Hepatic stellate cell (primary cell): ENCODE measurements at places on chromosomes 3 and 15.

DNA sequence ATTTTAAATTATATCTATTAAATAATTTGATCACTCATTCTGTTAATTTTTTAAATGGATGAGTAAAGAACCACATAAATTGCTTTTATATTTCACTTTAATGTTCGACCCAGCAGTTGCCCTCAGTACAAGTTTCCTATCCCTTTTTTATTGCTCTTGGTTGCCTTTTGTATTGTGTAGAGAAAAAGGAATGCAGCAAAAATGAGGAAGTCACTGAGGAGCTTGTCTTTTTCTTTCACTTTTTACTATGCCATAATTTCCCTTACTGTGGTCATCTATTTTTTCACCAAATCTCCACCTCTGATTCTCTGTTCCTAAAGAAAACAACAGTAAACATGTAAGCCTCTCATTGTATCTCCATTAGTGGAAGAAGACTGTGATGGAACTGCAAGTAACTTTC lies 122.7 kb downstream of the B3GALNT1 start:
- no peak for DNase-seq

- no peak for DNase-seq
Observed at GRCh38 chr15:39399600-39399999, 181.3 kb upstream of the THBS1 start.

DNA sequence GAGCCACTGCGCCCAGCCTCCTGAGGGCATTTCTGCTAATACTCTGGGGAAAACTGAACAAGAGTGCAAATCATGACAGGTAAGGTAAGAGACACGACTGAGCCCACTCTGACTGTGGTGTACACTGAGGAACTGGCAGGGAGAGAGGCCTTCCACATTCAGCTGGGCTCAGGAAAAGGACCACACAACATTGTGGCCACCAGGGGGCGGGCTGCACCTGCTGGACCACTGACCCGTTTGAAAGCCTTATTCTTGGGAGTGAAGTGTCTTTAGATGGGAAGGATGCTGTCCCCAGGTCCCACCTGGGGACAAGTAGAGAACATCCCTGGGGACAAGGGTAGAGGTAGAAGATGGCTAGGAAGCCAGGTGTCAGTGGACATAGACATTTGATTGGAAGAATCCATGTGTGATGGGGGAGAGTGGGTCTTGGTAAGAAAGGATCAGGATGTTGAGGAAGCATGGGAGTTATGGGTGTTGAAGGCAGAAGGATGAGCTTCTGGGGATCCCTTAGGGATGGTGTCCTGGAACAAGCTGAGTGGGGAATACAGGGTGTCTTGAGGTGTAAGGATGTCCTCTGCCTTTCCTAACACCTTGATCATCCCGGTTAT lies 6.2 kb upstream of the CTDSPL start:
- peak; percentile 65 for DNase-seq

DNA sequence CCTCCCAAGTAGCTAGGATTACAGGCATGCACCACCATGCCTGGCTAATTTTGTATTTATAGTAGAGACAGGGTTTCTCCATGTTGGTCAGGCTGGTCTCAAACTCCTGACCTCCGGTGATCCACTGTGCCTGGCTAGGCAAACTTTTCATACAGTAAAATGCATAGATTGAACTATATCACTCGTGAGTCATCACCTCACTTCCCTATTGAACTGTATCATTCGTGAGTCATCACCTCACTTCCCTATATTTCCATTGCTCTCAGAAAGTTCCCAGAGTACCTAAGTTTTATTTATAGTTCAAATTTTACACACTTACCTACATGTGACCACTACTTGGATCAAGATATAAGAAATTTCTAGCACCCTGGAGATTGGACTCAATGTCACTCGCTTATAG lies 73.6 kb upstream of the ACAD9 start:
- DNase-seq, result no peak

GRCh38 chr3:130609166-130609979 lies 92.4 kb downstream of the COL6A6 start:
- DNase-seq, result no peak

DNA sequence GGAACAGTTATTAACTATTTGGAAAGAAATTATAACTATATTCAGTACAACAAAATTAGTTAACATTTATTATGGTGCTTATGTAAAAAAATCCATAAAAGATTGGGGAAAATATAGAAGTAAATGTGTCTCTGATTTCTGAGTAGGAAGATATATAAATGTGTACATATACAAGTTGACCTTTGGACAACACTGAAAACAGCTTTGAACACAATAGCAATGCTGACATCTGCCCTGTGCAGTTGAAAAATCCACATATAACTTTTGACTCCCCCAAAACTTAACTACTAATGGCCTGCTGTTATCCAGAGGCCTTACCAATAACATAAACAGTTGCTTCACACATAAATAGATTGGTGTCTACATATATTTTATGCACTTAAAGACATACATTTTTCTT lies 12.3 kb downstream of the TIMMDC1 start:
- DNase-seq, result no peak

- no peak for DNase-seq
Observed at GRCh38 chr15:60373327-60373726, 24.5 kb downstream of the ANXA2 start.

- DNase-seq, result no peak
Observed at GRCh38 chr15:60485365-60486055, 6.6 kb upstream of the ICE2 start.

DNA sequence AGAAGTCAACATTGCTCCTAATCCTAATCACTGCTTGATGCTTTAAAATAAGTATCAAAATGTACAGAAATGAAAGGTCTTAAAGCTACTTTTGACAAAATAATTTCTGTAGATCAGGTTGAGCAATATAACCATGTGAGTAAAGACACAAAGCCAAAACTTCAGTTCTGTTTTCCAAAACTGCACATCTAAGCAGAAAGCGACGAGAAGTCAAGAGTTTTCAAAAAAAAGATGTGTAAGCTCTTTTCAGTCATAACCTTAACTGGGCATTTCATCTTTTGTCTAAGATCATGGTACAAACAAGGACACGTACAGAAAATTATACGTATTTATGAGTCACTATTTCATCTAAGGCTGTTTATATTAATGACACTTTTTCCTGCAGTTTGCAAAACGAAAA lies 608.8 kb downstream of the FOXP1 start:
- DNase-seq, result no peak

DNA sequence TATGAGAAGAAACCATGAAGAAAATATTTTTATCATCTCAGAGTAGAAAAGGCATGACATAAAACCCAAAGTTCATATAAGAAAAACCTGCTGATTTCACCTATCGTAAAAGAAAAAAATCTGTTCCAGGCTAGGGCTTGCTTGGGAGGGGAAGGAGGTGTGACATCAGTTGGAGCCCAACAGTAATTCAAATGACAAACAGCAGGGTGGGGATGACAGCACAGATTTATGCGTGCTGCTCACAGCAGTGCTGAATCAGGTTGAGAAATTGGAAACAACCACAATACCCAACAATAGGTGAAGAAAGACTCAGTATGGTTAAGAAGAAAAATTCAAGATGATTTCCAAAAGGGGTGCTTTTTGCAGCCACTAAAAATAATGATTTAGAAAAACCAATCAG lies 172.4 kb downstream of the PDE8A start:
- DNase-seq, result no peak

DNA sequence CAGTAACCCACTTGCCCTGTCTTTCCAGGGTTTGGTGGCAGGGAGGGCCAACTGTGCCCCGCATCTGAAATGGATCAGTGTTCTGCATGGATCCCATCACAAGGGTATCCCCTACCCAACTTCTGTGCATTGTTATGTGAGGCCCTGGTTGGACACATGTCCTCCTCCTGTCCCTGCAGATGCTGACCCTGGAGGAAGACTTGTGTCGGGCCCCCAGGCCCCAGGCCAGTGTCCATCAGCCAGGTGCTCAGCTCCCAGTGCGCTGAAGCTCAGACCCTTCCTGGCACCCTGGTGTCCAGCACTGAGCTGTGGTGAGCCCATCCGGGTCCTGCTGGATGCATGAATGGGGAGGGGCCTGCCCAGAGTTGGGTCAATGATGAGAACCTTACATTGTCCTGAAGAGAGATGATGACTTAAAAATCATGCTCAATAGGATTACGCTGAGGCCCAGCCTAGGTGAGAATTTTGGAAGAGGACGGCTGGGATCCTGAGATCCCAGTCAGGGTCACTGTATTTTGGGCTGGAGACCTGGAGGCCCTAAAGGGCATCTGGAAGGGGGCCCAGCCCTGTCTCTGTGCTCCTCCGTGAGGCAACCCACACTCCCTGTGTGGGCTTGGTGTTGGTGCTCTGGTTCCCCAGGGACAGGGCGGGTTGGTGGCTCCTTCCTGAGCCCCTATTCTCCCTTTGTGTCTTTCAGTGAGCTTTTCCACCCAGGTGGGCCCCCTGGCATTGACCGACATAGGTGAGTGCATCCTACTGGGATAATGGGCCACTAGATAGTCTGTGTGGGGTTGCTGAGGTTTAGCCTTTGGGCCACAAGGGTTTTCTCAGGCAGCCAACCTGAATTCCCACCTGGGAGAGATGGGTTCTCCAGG lies 199.1 kb downstream of the UBE3A start:
- no peak for DNase-seq

DNA sequence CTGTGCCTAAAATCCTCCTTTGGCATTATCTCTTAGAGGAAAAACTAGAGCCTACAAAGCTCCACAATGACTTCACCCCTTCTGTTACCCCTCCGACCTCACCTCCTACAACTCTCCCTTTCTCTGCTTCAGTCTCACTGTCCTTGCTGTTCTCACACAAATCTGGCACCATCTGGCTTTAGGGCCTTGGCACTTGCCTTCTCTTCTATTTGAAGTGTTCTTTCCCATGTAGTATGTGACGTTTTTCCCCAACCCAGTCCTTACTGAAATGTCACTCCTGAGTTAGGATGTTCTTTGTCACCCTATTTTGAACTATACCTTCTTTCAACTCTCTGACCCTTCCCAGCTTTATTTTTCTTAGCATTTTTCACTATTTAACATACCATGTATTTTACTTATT lies 8.7 kb downstream of the STX19 start:
- DNase-seq, result no peak

DNA sequence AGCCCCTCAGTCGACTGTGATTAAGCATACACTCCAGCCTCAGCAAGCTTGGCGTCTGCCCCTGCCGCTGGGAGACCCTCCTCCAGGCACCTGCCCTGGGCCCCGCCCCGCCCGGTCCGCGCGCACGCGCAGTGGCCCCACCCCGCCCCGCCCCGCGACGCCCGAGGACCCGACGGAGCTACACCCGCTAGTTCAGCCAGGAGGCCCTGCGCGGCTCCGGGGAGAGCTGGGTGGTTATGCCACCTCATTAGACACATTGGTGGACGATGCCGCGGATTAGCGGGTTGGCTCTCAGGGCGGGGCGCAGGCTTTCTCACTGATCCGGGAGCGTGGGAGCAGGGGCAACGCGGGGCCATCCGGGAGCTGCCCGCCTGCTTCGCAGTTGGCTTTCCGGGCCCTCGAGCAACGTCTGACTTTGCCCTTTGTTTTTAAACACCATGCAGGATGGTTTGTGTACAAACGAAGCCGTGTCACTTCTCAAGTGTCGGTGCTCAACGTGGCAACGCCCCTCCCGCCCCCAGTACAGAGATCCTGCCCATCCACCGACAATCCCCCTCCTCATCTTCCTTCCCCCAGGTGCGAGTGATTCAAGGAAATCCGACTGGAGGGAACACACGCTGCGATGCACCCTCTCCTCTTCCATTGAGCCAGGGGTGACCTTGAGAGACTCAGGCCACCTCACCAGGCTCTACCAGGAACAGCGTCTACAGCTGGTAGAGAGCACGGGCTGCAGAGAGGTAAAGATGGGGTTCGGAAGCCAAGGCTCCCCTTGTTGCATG lies 109.3 kb downstream of the SHQ1 start:
- DNase-seq, result peak; percentile 44

DNA sequence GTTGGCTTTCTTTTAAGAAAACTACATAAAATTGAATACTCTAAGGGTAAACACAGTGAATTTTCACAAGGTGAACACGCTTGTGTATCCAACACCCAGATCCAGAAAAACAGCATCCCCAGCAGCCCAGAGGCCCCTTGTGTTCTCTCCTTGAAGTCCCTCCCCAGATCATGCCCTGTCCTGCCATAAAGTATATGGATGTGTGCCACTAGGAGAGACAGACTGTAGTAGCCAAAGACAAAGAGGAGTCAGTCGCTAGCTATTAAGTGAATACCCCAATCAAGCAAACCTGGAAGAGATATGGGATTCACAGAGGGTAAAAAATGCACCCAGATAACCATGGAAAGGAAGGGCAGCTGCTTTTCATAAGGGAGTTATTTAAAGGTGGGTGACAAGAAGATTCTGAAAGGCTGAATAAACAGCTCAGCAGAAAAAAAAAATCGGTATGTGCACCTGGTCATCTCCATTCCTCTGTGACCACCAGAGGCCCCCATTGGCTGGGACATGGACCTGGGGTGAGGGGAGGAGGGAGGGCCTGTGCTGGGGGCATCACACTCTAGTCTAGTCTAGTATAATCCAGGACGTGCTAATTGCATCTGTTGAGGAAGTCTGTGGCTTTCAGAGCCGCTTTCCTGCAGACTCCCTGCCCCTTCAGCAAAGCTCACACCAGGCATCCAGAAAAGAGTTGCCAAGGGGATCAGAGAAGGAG lies 167.3 kb upstream of the NDN start:
- no peak for DNase-seq

DNA sequence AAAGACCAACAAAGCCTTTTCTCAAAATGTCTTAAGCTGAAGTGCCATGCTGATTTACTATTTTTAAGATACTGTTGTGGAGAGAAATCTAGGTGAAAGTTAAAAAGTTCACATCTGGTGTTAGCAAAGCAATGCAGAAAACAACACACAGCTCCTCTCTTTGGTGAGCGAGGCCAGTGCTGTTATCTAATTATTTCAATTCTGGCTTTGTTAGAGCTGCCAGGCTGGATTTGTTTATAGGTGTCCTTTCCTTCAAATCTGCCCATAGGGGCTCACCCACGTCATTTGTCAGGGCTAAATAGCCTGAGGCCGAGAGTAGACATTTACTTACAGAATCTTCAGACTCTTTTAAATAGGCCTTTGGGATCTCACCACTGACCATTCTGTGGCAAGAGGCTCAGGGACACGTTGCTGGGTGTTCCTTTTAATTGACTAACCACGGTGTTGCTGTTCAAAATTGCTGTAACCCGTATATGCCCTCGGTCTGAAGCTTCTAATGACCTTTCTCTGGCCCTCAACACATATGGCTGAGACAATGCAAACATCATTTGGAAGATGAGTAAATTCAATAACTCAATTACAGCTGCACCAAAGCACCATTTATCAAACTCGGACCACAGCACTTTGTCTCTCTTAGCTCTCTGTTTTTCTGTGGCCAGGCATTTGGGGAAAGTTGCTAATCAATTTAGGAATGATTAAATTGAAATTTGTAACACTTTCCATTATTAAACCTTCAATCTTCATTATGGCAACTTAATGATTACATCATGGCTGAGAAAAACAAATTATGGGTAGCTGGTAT lies 152.6 kb downstream of the PDZRN3 start:
- no peak for DNase-seq

GRCh38 chr3:72177075-72178050 lies 392.4 kb upstream of the PROK2 start:
- DNase-seq, result peak; percentile 37

- no peak for DNase-seq
Observed at GRCh38 chr15:67900621-67901147, 60.8 kb upstream of the RNU6-1 start.

DNA sequence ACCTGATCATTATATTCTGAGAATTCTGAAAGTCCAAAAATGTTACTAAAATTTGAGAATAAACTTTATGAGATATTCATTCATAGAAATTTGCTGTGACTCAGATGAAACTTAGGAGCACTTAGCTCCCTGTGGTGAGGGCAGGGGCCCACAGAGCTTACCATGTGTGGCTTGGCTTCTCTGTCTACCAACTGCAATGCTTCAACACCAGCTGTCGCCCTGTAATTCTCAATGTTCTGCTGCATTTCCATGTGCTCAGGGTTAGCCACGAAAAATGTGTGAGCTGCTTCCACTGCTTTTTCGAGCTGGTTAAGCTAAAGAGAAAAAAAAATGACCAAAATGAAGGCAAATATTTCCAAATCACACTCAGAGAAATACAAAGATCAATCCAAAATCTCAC lies 125.6 kb downstream of the P3H2 start:
- no peak for DNase-seq
